ENCODE measurements at places on chromosomes 6 and 20.
A peak's percentile ranks its signal among the peaks of the same experiment; 100 is the strongest.

DNA sequence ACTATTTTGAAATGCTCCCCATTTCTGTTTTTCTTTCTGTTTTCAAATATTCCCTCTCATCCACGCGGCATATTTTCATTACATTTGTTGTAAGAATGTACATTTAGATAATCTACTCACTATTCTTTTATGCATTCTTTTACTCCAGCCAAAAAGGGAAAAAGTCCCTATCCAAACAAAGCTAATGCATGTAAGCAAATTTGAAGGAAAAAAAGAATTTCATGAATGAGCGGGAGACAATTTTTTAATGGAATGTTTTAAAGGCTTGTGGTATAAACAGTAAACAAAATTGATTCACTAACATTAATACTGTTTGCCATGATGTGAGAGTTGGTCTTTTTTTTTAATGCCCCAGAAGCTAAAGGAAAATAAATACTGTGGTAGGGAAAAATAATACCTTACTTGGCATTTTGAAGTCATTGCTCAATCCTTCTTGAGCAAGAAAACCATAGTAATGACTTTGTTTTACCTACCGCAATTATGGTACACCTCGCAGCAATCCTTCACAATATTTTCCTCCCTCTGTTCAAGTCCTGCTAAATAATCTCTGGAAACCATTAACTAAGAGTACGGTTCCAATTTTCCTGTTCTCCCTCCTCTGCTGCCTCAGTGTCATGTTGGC, 79.0 kb downstream of the BACH2 start:
- DNase-seq, result no peak

DNA sequence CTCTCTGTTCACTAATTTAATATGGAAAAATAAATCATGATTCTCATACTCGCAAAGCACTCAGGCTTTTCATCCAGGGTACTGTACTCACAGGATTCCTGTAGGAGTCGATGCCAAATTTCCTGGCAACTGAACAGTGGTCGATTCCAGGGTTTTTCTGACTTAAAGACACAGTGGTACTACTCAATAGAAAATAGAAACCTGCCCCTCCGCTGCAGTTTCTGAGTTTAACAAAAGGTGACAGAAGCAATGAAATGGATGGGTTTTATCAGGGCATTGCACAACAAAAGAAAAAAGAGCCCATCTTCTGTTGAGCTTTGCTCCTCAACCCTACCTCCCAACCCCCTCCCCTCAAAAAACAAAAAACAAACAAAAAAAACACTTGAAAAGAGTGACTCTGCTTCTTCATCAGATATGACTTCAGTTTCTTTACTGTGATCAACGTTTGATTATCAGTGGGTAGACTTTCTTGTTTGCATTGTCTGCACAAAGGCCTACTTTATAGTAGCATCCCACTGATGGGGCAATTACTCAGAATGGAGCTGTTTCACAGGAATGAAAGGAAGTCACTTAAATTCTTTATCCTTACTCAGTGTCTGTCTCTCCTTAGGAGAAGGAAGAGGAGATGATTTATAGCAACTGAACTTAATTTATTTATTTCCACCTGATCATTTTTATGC, 96.2 kb upstream of the FOXO3 start:
- DNase-seq, result no peak

DNA sequence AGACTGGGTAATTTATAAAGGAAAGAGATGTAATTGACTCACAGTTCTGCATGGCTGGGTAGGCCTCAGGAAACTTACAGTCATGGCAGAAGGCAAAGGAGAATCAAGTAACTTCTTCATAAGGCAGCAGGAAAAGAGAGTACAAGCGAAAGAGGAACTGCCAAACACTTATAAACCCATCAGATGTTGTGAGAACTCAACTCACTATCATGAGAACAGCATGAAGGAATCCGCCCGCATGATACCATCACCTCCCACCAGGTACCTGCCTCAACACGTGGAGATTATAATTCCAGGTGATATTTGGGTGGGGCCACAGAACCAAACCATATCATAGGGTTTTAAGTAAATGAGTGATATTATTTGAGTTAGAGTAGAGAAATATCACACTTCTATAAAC, 189.3 kb downstream of the TSHZ2 start:
- no peak for DNase-seq

GRCh38 chr6:145502416-145502815, 232.9 kb downstream of the EPM2A start:
- no peak for DNase-seq

GRCh38 chr20:19889011-19889953, 127.9 kb upstream of the NAA20 start:
- peak; percentile 29 for DNase-seq

GRCh38 chr6:138001750-138002349, 105.4 kb downstream of the PERP start:
- peak; percentile 36 for DNase-seq

DNA sequence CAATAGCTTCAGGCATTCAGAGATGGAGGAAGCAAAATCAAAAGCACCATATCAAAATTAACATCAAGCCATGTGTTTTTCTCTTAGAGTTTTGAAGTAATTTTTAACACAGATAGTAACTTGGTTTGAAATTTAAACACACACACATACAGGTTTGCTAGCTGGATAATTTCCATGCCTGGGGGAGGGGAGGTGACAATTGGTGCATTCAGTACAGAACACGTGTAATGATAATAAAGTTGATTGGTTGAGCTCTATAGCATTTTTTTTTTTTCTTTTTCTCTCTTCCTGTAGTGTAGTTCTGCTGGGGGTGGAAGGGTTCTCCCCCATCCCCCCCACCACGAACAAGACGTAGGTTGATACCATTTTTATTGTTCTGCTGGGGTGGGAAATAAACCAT, 564.8 kb downstream of the LMBRD1 start:
- no peak for DNase-seq

DNA sequence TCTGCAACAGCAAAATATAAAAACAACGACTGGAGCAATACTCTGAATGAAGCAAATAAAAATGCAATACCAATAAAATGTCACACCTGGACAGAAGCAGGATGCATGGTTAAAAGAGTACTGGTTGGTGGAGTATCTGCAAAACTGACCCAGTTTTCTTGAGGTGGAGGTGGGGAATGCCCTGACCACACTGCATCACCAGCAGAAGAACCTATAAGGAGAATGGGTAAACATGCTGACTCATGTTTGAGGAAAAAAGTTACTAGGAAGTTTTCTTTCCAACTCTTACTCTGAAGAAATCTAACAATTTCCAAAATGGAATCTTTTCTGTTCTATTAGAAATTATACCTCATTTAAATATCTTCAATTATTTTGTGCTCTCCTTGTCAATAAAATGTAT, 43.6 kb downstream of the REPS1 start:
- peak; percentile 6 for DNase-seq

- no peak for DNase-seq
These were observed 1.4 kb downstream of the SPO11 start for GRCh38 chr20:57330998-57331397.
